ENCODE measurements at places on chromosomes 4 and X. TPM values are rescaled to one million over a fixed set of nuclear protein-coding genes. Genes with fewer than 3 reads are reported as not detected.

Gene ZNF41
- total RNA-seq = 15.1 TPM

Gene SRD5A3
- 16.0 TPM for total RNA-seq

Gene CT45A1
- not detected for total RNA-seq

Gene GPR82
- not detected for total RNA-seq

Gene SUPT20HL2
- total RNA-seq = 0.24 TPM

Gene EIF2S3
- total RNA-seq = 214 TPM

Gene TCEAL4
- total RNA-seq = 38.1 TPM

Gene C4orf51
- not detected for total RNA-seq

Gene FGD1
- total RNA-seq = 8.0 TPM

GRCh38 chrX:154805696-154806091 lies 409 bp upstream of the MPP1 start:
- DNase-seq = no peak

DNA sequence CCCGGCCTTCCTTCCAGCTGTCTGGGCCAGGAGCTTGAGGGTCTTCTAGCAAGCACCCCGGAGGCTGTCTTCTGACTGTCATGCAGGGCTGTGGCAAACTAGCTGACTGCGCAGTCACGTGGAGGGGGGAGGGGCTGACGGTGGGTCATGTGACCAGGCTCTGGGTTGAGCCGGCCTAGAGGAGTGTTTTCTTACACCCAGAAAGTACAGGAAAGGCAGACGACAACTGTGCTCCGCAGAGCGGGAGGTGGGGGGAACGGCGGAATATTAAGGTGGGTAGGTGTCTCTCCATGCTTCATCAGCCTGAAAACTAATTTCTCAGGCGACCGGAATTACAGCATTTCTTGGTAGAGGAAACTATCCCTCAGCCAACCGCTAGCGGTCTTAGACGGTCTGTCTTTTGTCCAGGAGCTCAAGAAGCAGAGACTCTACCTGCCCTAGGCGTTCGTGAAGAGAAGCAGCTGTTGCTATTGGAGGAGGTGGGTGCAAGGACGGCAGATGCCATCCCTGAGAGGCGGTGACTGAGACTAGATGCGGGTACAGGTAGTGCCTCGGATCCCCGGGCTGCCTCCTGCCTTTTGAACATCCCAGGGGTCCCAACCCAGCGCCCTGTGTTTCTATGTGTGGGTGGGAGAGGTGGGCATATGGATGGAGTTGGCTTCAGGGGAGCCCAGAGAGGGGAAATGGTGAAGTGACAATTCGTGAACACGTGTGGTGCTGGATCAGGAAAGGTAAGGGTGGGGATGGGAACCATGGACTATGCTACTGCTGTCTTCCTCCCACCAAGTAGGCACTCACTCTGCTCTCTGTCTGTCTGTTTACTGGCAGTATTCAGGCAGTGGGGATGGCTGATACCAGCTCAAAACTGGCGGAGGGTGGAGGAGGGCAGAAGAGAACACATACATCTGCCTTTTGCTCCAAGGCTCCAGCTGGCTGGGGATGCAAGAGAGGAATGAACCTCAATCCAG lies 8.8 kb downstream of the GPRASP1 start:
- DNase-seq = peak; percentile 63

- no peak for DNase-seq
Observed at GRCh38 chrX:20029728-20030127, 38.9 kb upstream of the BCLAF3 start.

DNA sequence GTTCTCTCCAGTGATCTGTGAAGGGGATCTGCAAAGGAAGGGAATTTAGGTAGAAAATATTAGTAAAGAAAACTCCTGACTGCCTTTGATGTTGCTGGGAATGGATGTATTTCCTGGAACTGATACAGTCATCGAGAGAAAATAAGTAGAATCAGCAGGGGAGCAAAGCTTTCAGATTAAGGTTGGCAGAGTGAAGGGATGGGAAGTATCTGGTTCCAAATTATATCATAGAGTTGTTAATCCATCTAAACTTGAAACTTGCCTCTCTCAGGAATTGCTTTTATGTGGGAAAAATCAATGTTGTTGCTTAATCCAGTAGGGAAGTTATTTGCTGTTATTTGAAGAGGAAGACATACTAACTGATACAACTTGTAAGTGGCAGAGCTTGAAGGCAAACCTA lies 19.3 kb downstream of the EPHA5 start:
- no peak for DNase-seq

- peak; percentile 61 for DNase-seq
Observed at GRCh38 chrX:8988446-8988845, 45.5 kb downstream of the FAM9B start.

DNA sequence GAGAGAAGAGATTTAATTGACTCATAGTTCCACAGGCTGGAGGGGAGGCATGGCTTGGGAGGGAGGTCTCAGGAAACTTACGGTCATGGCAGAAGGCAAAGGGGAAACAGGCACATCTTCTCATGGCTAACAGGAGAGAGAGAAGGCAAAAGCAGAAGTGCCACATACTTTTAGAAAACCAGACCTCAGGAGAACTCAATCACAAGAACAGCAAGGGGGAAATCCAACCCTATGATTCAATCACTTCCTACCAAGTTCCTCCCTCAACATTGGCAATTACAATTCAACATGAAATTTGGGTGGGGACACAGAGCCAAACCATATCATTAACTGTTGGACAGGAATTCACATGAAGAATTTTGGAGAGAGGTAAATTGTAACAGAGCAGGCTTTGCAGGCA lies 485.3 kb upstream of the PITX2 start:
- DNase-seq = no peak

- no peak for DNase-seq
Observed at GRCh38 chr4:32268863-32269262, 1548.7 kb downstream of the PCDH7 start.

DNA sequence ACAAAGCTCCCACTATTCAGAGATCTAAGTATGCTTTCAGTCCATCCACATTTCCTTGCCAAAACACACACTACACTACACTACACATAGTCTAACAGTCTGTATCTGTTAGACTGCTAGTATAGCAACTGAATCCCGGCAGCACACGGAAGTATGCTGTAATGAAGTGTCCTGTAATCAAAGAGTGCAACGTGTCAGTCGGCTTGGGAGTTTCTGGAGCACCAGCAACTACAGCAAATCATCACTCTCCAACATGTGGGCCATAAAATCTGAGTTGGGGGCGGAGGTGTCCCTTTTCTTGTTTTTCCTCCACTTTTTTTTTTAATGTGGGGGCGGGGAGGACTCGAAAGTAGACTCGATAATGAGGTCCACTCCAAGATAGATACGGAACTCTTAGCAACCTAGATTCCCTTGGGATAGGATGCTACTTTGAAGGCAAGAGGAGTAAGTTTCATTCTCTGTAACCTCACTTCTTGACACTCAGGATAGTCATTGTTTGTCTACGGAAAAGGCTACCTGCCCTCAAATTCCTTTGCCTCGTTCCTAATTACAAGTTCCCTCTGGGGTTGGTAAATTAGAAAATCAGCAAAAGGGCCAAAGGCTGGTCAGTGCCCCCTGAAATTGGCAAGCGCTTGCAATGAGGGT lies 722 bp downstream of the SLC10A7 start:
- DNase-seq = peak; percentile 53

- peak; percentile 24 for DNase-seq
Observed at GRCh38 chr4:84470204-84470785, 28.8 kb downstream of the NKX6-1 start.

GRCh38 chrX:151816934-151817333 lies 82.4 kb downstream of the CNGA2 start:
- DNase-seq = no peak

DNA sequence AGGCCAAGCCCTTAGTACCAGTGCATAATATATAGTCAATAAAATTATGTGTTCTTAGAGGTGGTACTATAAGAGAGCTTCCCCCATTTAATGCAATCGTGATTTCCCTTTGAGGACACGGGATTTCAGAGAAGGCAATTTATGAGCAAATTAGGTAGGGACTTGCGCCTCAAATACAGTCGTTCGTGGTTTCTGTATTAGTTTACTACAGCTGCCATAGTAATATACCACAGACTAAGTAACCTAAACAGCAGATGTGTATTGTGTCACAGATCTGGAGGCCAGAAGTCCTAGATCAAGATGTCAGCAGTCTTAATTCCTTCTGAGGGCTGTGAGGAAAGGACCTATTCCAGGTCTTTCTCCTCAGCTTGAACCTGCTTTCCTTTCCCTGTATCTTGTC lies 1.5 kb upstream of the PUDP start:
- no peak for DNase-seq

GRCh38 chrX:9164086-9164485 lies 130.2 kb upstream of the FAM9B start:
- DNase-seq = peak; percentile 62

DNA sequence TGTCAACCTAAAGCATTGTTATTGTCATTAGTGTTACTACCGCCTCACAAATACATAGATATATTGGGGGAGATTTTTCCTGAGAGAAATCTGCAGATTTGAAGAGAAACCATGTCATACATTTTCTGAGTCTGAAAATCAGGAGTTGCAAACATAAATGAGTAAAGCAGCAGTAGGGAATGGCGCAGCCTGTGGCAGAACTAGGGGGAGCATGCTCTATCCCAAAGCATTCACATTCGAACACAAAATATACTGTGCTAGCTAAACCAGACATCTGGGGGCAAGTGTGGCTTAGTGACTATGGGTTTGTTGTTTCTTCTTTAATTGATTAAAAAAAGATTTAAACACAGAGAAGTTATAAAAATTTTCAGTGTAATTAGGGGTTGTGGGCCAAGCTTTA lies 83.2 kb downstream of the CPE start:
- no peak for DNase-seq

DNA sequence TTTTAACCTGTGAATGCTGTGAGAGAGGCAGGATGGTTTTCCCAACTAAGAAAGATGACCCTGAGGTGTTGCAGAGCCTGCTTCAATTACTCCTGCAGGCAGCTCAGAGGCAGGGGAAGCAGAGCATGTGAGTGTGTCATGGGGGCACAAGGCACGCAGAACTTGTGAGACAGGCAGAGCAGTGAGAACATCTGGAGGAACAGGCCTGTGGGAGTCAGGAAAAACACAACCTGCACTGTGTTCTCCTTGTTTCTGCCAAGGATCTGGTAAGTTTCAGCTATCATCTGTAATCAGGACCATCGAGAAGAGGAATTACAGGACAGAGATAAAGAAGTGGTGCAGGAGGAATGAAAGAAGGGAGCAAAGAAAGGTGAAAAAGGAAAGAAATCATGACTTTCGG lies 741.8 kb upstream of the INTU start:
- DNase-seq = peak; percentile 10

GRCh38 chr4:38030023-38030422 lies 69.8 kb downstream of the PTTG2 start:
- peak; percentile 32 for DNase-seq

- DNase-seq = no peak
Observed at GRCh38 chr4:166625018-166625637, 609.2 kb downstream of the SPOCK3 start.

GRCh38 chr4:168878623-168879022 lies 131.4 kb downstream of the CBR4 start:
- no peak for DNase-seq

DNA sequence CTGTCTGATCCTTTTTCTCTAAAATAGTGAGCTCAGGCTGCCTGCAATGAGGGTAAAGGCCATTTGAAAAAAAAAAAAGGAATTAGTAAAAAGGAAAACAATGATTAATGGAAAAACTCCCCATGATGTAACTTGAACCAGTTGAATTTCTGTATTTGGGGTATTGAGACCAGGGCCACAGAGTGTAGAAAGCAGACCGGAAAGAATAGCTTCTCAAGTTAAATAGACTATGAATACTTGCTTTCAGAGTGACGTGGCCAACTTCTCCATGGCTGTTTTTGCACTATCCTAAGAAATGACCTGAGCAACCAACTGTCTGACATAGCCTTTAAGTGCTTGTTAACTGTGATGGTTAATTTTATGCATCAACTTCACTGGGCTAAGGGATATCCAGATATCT lies 222.1 kb upstream of the INTU start:
- DNase-seq = no peak

DNA sequence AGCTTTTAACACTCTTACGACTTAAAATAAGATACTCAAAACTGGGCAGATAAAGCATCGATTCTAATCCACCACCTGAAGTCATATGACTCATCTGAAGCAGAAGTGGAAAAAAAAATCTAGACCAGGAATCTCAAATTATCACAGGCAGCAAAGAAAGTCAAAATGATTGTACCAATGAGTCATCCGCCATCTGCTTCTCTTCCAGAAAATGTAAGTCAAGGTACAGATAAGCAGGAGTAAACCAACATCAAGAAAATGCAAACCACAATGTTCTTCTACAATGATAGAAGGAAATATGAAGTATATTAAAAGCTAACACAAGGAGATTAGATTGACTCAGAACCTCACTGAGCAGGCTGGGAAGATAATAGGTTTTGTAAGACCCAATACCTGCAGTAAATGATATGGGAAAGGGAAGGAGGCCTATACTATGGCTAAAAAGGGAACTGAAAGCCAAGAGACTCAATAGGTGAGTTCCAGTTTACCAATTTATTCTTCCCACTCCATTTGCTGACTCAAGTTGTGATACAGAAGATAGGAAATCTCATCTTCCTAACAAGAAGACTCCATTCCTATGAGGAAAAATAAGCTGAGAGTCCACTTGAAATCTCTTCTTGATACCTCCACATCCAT lies 88.4 kb upstream of the TET2 start:
- DNase-seq = peak; percentile 83

DNA sequence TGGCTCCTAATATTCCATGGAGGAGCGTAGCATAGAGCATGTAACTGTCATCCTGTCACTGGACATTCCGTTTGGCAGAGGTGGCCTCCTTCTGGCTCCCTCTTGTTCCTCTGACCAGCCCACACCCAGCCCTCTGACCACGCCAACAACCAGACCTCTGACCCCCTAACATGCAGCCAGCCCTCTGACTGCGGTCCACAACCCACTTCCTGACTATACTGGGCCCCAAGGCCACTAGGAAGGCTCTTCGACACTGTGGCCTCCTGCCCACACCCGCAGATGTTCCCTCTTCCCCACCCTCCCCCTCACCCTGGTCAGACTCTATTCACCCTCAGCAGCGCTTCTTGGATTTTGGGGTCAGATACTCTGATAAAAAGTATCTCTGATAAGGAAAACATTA lies 141.4 kb downstream of the EVC2 start:
- DNase-seq = peak; percentile 67

GRCh38 chrX:18833071-18833731 lies 125.8 kb downstream of the PPEF1 start:
- peak; percentile 28 for DNase-seq

DNA sequence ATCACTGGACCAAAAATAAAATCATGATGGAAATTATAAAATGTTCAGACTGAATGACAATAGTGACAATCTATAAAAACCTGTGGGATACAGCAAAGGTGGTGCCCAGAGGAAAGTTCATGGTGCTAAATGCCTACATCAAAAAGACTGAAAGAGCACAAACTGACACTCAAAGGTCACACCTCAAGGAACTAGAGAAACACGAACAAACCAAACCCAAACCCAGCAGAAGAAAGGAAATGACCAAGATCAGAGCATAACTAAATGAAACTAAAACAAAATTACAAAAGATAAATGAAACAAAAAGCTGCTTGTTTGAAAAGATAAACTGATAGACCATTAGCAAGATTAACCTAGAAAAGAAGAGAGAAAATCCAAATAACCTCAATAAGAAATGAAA lies 78.7 kb downstream of the ANAPC10 start:
- DNase-seq = no peak

GRCh38 chr4:144787365-144788258 lies 141.7 kb downstream of the HHIP start:
- DNase-seq = peak; percentile 18

All from RPMI7951 (cell line).